ENCODE measurements at places on chromosomes 12 and 14.

DNA sequence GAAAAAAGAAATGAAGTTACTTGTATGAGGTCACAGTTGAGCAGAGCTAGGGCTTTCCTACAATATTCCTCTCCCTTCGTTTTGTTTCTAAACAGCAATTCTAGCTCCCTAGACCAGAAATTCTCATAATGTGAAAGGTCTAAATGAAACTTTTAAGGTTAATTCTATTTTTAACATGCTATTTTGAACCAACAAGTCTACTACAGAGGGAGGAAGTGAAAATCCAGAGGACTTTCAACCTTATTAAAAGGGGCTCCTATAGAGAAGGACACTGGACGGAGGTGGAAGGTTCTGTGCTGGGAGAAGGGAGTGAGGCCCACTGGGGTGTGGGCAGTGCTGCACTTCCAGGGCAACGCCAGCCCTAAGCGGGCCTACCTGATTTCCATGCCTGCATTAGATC lies 13.4 kb downstream of the GSG1 start:
- no peak for DNase-seq

GRCh38 chr14:63912286-63912685 lies 59.5 kb downstream of the SYNE2 start:
- no peak for DNase-seq

- no peak for DNase-seq
Observed at GRCh38 chr14:64998455-64998931, 11.8 kb downstream of the FNTB start.

- no peak for DNase-seq
Observed at GRCh38 chr14:69303086-69303485, 43.1 kb downstream of the GALNT16 start.

DNA sequence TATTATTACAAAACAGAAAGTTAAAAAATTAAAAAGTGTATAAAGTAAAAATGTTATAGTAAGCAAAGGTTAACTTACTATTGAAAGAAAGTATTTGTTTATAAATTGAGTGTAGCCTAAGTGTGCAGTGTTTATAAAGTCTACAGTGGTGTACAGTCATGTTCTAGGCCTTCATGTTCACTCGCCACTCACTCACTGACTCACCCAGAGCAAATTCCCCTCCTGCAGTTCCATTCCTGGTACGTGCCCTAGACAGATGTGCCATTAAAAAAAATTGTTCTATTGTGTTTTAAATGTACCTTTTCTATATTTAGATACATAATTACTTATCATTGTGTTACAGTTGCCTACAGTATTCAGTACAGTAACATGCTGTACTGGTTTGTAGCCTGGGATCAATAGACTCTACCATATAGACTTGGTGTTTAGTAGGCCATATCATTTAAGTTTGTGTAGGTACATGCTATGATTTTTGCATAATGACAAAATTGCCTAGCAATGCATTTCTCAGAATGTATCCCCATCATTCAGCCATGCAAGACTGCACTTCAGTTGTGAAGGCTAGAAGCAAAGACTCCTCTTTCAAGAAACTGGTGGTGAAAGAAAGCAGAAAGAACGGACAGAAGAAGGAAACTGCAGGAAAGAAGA lies 100.6 kb downstream of the DACT1 start:
- DNase-seq = no peak

GRCh38 chr12:52806821-52807543 lies 6.9 kb downstream of the KRT4 start:
- DNase-seq = no peak
